Activated T-helper 1 cell treated with anti-CD3 and anti-CD28 coated beads, Interleukin-12 subunit alpha, Interleukin-12 subunit beta, Interleukin-2, Interleukin-4 antibody, amounts not matched to agents 30 ng/mL and 10 ng/mL and 1 ng/mL, durations not matched to agents 14 hours and 24 hours and 36 hours (primary cell): ENCODE measurements at places on chromosomes 16 and 17.

DNA sequence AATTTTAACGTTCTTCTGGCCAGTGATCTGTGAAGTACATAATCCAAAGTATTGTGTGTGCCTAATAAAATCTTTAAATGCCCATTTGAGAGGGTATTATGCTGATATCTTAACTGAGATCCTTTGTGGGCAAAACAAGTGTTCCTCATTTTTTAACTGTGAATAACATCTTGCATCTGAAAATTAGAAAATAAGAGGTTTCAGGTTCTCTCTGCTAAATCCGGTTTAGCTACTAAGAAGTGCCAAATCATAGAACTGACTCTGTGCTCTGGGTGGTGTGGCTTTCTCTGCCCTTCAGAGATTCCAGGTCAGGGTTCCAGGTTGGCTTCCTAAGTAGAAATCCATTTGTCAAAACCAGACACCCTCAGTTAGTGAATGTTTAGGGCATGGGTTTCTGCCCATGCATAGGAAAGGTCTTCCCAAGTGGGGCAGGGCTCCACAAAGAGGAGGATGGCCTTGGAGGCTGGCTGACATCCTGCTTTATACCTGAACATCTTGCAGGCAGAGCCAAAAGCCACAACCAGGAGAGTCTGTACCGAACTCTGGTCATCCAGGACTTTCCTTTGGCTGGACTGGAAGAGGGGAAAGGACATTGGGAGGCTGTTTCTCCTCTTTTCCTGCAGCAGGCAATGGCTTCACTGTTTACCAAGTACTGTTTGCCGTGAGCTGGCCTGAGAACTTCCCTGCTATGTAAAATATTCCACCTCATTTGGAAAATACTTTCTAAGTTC, 8.5 kb downstream of the ALDH3A2 start:
- DNase-seq = no peak

GRCh38 chr16:65618333-65618732, 496.5 kb upstream of the CDH11 start:
- no peak for DNase-seq

DNA sequence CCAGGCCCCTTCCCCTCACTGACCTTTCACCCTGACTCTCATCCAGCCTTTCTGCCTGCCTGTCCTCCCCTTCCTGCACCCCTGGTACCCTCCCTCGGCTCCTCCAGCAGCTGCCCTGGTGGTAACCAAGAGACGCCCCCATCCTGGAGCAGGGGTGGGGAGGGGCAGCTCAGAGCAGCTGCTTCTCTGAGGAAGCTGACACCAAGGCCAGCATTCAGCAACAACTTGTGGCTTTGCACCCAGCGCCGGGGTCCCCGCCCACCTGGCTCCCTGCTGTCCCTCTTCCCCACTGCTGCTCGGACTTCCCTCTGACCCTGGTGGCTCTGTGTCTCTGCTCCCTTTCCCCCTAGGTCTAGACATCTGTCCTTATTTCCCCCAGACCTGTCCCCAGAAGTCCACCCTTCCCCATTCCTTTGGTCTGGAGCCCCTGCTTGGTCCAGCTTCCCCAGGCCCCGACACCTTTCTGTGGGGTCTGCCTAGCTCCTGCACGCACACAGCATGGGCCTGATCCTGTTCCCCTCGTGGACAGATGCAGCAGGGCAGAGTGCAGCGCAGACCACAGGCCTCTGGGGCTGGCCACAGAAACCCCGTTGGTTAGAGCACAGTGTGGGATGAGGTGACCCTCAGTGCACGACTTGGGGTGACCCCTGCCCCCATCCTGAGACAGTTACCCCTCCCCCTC, 1.2 kb upstream of the ATP2A1 start:
- DNase-seq = no peak

DNA sequence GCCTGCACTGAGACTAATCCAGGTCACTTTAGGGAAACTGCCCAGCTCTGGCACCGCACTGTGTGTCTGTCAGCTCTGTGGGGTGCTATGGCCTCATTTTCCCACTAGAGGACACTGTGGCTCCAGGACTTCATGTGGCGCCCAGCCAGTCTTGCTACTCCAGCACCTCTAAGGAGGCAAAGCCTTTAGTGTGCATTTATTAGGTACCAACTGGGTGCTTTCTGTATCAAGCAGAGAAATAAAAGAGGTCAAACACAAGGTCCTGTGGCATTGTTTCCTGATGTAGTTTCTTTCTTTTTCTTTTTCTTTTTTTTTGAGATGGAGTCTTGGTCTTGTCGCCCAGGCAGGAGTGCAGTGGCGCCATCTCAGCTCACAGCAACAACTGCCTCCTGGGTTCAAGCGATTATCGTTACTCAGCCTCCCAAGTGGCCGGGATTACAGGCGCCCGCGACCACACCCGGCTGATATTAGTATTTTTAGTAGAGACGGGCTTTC, 12.5 kb upstream of the RHBDL3 start:
- peak; percentile 67 for DNase-seq

DNA sequence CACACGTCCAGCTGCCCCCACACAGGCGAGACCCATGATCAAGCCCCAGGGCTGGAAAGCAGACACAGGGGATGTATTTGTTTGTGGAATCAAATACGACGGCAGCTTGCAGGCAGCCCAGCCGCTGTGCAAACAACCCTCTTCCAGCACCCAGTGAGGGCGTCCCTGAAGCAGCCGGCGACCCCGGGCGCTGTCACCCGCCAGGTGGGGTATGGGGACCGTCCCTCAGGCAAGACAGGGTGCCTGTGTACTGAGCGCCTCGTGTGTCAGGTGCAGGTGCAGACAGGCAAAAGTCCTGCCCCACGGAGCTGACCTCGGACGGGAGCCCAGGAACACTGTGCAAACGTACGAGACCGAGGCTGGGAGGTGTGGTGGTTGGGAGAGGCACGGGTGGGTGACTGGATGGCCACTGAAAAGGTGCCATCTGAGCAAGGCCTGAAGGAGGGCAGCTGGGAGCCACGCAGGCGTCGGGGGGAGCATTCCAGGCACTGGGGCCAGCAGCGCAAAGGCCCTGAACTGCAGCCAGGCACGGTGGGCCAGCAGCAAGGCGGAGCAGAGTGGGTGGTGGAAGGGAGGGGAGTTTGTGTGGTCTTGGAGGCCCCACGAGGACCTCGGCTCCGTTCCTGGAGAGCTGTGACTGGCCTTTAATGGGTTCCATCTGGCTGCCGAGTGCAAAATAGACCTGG, 48.5 kb downstream of the CBFA2T3 start:
- no peak for DNase-seq
